Brain (organoid and tissue), 16 donors: ENCODE measurements at places on chromosomes 2 and 18.
A peak's percentile ranks its signal among the peaks of the same experiment; 100 is the strongest.

DNA sequence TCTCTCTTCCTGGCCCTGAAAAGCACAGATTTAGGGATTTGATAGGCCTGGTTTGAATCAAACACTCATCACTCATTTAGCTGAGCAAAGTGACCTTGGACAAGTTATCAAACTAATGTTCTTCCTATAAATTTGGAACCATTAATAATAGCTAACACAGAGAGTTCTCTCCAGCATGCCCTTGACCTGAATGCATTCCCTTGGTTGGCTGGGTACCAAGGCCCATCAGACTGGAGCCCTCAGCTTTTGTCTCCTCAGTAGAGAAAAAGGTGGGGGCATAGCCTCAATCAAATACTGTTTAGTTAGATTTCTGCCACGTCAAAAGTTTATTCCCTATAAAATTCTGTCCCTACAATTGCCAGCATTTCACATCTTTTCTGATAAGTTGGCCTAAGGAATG lies 13.8 kb upstream of the MRPL19 start:
- no peak for DNase-seq

- DNase-seq, result peak; percentile 17
Measured at GRCh38 chr2:73292906-73293533, 328 bp downstream of the EGR4 start.

DNA sequence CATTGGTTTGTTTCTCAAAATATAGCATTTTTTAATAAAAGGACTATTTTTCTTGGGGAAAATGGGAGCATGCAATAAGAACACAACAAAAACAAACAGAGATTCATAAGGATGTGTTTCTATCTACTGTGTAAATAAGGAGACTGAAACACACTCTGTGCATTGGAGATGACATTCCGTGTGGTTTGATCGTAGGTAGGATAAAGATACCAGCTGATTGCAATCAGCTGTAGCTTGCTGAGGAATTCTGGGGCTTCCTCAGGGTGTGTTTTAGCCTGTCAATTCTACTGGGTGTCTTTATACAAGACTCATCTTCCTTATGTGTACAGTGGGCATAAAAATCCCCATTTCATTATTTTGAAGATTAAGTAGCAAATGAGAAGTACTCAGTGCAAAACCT lies 591.6 kb downstream of the DSC3 start:
- no peak for DNase-seq

DNA sequence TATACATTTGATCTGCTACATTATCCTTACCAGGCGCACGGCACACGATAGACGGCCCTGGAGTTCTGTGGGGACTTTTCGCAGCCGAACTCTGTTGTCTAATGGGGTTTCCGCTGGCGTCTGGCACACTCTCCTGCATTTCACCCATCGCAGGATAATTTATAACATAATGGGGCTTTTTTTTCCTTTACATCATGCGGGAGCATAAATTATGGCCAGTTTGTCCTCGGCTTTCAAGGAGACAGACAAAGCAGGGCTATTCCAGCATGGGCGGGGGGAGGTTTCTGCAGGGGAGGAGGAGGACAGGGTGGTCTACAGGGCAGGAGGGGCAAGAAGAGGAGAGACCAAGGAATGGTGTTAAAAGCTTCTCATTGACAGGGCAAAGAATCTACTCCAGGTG lies 279.8 kb downstream of the CELF4 start:
- DNase-seq, result peak; percentile 26

- DNase-seq, result peak; percentile 64
Measured at GRCh38 chr2:137254052-137254451, 488.7 kb downstream of the THSD7B start.

GRCh38 chr2:1422131-1422530 lies 8.9 kb downstream of the TPO start:
- DNase-seq, result no peak

GRCh38 chr2:69493268-69493667 lies 56.0 kb upstream of the NFU1 start:
- peak; percentile 62 for DNase-seq

DNA sequence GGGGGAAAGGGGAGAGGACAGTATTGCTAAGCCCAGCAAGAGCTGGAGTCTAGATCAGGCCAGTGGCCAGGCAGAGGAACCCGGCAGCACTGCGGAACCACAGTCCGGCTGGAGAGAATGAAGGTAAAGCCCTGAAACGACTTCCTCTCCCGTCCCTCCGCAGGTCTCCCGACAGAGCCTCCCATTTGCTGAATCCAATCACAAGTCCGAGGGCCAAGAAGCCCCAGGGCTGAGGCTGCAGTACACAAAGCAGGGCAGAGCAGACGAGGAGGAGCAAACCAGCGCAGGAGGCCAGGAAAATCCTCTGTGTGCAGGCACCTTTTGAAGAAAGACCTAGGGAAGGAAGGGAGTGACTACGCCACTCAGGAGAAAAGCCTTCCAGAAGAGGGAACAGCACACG lies 104.4 kb downstream of the OSBPL1A start:
- DNase-seq, result no peak

DNA sequence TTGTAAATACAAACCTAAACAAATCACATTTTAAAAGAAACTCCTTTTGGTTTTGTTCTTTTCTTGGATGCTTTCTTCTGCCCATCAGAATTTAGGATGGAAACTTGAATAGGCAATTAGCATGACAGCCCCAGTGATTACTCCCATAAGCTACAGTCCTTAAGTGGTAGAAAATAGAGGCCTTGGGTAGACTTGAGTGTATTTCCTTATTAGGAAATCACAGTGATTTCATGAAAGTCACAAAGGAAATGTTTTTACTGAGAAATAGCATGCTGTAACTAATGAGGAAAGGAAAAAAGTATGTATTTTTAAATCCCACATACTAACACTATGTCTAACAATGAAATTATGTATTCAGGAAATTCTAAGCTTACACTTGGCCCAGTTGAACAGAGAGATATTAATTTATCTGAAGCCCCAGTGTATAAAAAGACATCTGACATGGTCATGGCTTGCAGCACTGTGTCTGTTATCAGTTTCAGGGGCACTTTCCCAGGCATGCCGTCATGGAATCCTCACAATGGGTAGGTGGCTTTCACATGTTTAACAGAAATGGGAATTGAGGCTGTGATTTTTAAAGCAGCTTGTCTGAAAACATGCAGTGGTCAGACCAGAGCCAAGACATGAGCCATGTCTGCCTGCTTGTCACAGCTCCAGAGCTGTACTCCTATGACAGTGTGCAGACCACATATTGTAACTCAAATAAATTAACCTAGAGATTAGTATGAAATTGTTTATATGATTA lies 79.7 kb upstream of the TRIB2 start:
- DNase-seq, result no peak

- DNase-seq, result no peak
Measured at GRCh38 chr2:27498975-27499374, 2.3 kb downstream of the GCKR start.

GRCh38 chr2:157024129-157024528 lies 233.4 kb upstream of the GALNT5 start:
- DNase-seq, result no peak

DNA sequence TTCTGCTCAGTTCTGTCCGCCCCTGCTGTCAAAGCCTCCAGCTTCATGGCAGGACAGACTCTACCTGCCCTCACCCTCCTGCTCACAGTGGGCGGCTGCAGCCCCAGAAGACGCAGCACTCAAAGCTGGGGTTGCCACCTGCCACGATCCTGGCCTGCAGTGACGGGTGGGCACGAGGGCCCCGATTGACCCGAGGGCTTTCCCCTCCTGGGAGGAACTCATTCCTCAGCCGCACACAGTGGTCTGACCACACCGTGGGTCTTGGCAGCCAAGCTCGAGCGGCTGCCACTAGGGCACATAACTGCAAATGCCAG lies 47.1 kb downstream of the HS6ST1 start:
- DNase-seq, result no peak

- DNase-seq, result no peak
Measured at GRCh38 chr2:52117299-52117698, 1085.4 kb upstream of the NRXN1 start.

- DNase-seq, result no peak
Measured at GRCh38 chr2:77046339-77046738, 475.8 kb downstream of the LRRTM4 start.

DNA sequence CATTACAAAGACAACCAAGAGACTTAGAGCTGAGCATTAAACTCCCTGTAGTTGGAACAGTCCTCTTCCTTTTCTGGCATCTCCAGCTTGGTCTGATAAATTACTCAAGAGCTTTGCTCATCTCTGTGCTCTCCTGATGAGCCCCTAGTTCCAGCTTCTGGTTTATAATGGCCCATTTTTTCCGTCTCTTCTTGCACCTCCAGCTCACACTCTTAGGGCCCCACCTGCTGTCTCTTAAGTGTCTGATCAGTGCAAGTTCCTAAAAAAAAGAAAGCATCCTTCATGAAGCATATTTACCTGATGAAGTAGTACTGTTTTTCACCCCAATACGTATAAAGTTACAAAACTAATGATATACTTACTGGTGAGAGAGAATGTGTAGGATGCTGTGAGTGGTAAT lies 822.9 kb downstream of the RNF144A start:
- no peak for DNase-seq

- DNase-seq, result no peak
Measured at GRCh38 chr2:162267496-162267895, 24.3 kb upstream of the FAP start.

DNA sequence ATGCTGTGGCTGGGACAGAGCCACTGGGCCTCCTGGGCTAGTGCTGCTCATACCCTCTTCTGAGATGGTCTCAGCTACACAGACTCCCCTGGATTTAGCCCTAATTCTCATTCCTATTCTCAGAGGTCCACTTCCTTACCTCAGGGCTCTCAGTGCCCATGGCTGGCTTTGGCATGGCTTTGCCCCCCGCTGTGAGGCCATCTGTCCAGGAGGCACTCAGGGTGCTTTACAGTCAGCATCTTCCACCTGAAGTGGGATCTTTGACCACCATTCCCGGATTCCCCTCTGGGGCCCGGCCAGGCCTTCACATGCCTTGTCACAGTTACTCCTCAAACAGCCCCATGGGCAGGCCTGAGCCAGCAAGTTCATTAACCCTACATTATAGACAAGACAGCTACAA lies 161.8 kb downstream of the CELF4 start:
- DNase-seq, result no peak

DNA sequence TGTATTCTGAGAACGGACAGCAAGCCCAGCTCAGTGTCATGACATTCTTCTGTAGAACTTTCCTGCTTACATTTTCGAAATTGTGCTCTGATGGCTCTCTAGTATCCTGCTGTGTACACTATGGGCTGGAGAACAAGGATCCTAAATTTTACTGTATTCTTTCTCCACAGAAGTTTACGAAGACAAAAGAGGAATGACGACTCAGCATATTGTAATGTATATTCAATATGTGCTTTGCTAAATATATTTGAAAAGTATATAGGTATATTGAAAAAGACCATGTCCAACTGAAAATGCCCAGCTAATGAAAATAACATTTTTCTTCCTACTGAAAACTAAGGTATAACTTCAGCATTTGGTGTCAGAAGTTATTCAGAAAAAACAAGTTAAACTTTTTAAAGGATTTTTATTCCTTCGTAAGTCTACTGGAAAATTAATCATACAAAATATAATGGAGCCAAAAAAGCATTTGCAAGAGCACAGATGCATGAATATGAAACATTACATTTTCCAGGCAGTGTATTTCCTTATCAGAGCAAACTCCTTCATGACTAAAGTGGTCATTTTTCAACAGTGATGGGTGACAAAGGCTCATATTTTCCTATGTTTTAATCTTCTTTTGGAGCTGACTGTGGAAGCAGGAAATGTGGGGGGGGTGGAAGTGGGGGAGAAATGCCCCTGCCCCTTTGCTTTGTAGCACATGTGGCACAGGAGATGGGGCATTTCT lies 143.8 kb upstream of the THUMPD2 start:
- DNase-seq, result no peak

GRCh38 chr18:57088883-57089282 lies 58.0 kb upstream of the BOD1L2 start:
- DNase-seq, result no peak

DNA sequence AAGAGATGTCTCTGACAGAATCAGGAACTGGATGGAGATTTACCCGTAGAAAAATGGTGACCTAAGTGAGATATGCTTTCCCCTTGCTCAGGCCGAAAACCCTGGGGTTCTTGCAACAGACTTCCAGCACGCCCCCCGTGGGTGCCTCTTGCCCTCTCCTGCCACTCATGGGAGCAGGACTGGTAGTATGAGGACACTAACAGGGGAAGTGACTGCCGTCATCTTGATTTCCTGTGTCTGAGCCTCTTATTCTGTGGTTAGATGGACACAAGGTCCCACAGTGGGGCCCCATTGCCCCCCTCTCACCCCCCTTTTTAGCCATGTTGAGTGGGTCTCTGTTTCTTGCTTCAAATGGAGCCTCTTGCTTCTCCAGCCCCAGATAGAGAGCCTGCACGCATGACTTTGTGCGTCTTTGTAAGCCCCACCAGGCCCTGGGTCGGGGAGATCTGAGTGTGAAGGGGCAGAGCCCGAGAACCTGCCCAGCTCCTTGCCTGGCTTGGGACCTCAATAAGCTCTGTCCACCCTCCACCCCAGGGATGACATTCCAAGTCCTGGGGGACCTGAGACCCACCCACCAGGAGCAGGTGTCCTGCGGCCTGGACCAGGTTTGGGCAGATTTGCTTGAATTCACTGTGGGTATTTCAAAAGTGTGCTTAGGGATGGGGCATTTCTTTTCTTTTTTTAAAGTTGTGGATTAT lies 12.6 kb downstream of the GNLY start:
- DNase-seq, result no peak

GRCh38 chr2:133424876-133425275 lies 143.4 kb downstream of the NCKAP5 start:
- DNase-seq, result no peak

DNA sequence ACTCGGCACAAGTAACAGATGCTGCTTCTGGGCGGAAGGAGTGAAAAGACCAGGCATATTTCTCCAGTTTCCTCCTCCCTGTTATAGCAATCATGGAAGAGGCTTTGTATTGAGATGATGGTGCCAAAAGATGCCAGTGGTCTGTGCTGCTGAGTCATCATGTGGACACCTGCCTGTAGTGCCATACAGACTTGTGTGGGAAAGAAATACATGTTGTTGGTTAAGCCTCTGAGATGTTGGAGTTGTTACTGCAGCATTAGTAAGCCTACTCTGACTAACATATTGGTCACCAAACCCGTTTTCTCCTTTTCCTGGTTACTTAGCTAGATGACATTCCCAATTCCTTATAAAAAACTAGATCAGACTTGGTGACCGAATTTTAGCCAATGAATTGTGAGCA lies 356.9 kb downstream of the ZNF521 start:
- no peak for DNase-seq

DNA sequence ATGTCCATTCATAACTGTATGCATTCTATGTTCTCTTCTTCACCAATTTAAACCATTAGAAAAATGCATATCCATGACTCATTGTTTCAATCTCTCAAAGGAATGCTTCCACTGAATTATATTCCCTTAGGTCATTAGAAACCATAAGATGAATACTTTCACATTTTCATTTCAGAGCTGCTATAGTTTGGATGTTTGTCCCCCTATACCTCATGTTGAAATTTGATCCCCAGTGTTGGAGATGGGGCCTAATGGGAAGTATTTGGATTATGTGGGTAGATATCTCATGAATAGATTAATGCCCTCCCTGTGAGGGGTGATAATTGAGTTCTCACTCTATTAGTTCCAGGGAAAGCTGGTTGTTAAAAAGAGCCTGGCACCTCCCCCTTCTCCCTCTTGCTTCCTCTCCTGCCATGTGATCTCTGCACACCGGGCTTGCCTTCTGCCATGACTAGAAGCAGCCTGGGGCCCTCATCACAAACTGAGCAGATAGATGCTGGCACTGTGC lies 35.7 kb downstream of the THUMPD2 start:
- peak; percentile 46 for DNase-seq

- DNase-seq, result no peak
Measured at GRCh38 chr18:22238036-22238435, 68.6 kb downstream of the GATA6 start.
